ENCODE measurements at places on chromosomes 16 and 17.
A peak's percentile ranks its signal among the peaks of the same experiment; 100 is the strongest.

GRCh38 chr17:82496529-82497434 lies 22.8 kb upstream of the FOXK2 start:
- DNase-seq, result peak; percentile 96

- DNase-seq, result peak; percentile 55
These were observed 2.7 kb downstream of the TRPV2 start for GRCh38 chr17:16417896-16418684.

DNA sequence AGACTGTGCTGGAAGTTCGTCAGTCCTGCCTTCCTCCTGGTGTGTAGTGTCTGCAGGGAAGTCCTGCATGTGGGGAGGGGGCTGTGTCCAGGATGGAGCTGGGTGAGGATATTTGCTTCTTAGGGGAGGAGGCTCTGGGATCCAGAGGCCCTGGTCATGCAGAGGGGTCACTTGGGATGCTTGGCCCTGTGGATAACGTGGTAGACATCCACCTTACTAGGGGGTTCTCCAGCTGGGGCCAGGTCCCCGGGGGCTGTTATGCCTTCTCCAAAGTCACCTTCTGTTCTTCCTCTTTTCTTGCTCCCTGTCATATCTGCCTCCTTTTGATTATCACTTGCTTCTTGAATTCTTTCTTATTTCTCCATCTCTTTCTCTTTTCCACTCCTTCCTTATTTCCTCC lies 43.8 kb downstream of the SLC6A2 start:
- DNase-seq, result no peak

- no peak for DNase-seq
These were observed 22.2 kb downstream of the SLC38A8 start for GRCh38 chr16:84020353-84020752.

DNA sequence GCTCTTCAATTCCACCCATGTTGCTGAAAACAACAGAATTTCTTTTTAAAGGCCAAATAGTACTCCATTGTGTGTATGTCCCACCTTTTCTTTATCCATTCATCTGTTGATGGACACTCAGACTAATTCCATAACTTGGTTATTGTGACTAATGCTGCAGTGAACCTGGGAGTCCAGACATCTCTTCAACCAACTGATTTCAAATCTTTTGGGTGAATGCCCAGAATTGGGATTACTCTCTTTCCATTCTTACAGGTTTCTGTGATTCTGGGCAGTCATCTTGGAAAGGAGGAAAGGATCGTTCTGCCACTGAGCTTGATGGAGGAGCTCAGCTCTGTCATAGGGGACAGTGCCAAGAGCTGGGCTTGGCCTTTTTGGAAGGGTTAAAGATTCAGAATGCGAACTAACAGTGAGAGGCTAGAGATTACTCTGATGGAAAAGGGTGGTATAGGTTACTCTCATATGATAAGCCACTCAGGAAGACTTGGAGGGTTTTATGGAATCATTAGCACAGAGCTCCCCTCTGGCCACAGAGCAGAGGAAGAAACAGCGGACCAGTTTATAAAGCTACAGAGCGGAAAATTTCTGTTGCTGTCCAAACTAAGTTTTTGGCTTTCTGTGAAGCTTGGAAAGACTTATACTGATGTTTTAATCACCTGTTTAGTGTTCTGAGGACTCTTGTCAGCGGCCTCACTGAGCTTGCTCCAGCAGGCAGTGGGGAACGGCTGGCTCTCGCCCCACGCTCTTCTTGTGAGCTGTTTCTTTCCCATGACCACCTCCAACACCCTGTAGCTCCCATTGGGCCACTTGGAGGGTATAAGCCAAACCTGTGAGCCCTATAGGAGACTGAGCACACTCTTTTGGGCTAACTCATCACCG lies 48.3 kb downstream of the HIC1 start:
- no peak for DNase-seq

- DNase-seq, result no peak
These were observed 7.1 kb upstream of the CHD3 start for GRCh38 chr17:7881276-7882054.

- peak; percentile 61 for DNase-seq
These were observed 29.0 kb downstream of the TRPV2 start for GRCh38 chr17:16444258-16444886.

DNA sequence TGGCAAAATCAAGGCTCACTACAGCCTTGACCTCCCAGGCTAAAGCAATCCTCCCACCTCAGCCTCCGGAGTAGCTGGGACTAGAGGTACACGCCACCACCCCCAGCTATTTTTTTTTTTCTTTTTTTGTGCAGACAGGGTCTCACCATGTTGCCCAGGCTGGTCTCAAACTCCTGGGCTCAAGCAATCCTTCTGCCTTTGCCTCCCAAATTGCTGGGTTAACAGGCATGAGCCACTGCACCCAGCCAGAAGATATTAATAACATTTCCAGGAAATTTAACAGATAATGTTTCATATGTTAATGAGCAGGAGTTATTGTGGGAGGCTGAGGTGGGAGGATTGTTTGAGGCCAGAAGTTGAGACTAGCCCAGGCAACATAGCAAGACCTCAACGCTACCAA lies 8.4 kb upstream of the SPG7 start:
- no peak for DNase-seq

GRCh38 chr16:3243882-3244281 lies 8.9 kb upstream of the ZNF200 start:
- no peak for DNase-seq

DNA sequence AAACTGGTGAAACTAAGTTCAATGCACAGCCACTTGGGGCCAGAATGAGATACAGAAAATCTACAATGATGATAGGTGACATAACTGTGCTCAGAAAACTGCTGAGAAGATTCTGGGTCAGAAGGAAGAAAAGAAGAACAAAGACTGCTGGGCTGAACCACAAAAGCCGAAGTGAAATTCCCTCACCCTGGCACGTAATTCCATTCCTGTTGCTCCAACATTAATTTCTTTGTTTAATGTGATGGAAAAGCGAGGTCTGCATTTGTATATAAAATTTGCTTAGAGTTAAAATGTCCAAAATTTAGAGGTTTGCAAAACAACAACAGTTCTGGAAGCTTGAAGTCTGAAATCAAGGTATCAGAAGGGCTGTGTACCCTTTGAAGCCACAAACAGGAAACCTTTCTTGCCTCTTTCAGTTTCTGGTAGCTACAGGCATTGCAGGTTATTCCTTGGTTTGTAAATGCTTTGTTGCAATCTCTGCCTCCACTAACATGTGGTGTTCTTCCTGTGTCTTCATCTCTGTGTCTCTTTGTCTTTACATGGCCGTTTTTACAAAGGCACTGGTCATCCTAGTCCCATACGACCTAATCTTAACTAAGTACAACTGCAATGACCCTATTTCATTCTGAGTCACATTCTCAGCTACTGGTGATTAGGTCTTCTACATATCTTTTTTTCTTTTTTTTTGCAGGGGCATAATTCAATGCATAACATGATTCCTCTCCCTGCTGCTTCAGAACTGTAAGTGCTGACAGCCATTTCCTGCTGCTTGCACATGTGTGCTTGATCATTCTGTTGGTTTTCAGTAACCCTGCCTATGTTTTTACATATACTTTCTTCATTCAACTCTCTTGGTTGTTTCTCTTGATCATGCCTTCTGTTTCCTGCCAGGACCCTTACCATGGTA lies 603.0 kb upstream of the CDH8 start:
- no peak for DNase-seq
